ENCODE measurements at places on chromosomes 12 and 14. TPM values are rescaled to one million over a fixed set of nuclear protein-coding genes. Genes with fewer than 3 reads are reported as not detected.

- H3K36me3 ChIP-seq: no peaks in the 10 kb centered on the region
- no peaks in the 10 kb centered on the region for H3K27me3 ChIP-seq
- H3K4me1 ChIP-seq: peaks cover 13% of the 10 kb centered on the region
- DNase-seq: no peak
- H3K27ac ChIP-seq: peak overlapping the region; percentile 35
- no peak overlapping the region for H3K4me3 ChIP-seq
These were observed 31.7 kb upstream of the TUBA1C start for GRCh38 chr12:49232940-49233841.

KLRC1 gene
- total RNA-seq: not detected

DNA sequence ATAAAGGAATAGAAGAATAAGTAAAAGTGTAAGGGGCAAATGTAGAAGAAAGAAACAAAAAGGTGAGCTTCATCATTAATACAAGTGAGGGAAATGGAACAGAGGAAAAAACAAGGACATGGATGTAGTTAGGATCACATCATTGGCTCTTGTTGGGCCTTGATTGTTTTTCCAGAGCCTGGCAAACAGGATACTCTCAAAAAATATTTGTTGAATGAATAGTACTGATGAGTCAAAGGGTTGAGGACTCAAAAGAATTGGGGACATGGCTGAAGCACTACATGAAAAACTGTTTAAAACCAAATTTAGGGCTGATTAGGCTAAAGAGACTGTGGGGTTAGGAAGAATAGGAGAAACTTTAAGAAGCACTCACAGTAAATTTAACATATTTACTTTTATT, 11.4 kb upstream of the SRP54 start:
- no peaks in the 10 kb centered on the region for H3K4me1 ChIP-seq
- no peaks in the 10 kb centered on the region for H3K27me3 ChIP-seq
- no peak overlapping the region for H3K4me3 ChIP-seq

DNA sequence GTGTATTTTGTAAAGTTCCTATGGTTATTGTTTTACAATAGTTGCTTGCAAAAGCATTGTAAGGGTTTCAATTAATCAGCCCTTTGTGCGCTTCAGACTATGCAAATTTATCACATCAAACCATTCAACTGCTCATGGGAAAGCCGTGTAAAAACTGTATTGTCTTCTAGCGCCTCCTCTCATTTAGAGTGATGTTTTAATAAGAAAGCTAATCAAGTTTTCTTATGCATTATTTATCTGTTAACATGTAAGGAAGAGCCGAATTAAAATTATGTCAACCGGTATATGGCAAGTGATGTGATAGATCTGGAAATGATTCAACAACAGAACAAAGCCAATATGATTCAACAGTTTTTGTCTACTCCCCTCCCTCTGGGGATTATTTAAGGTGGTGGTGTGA, 92.5 kb upstream of the RFX4 start:
- H3K4me3 ChIP-seq: no peak overlapping the region
- no peaks in the 10 kb centered on the region for H3K36me3 ChIP-seq
- H3K27ac ChIP-seq: no peak overlapping the region

- no peak for DNase-seq
- H3K27me3 ChIP-seq: no peaks in the 10 kb centered on the region
- no peak overlapping the region for H3K27ac ChIP-seq
- H3K4me3 ChIP-seq: no peak overlapping the region
- H3K4me1 ChIP-seq: no peaks in the 10 kb centered on the region
These were observed 40.2 kb downstream of the LRRC74A start for GRCh38 chr14:76866456-76866855.

DNA sequence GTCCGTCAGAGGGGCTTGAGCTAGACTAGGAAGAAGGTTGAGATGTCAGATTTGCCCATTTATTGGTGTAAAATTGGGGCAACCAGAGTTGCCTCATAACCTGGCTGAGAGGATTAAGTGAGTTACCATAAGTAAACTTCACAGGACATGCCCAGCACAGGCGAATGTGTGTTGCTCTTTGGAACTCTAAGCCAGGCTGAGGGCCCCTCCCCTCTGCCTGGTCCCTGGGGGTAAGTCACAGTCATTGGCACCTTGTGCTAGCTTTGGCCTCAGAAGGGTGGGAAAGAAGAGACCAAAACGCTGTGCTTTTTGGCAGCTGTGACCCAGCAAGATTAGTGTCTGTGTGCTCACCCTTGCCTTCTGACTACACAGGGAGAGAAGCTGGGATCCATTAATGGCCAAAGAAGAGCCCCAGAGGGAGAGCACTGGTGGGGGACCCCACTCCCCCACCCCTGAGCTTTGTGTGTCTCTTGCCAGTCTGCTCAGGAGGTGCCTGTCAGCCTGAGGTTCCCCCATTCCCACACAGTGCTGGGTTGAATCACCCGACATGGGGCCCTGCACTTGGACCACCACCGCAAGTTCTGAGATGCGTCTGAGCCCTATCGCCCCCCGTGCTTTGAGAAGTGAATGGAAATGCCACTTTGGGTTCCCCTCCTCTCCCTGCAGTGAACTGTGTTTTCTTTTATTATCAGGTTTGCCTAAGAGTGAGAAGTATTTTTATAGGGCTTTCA, 74.1 kb downstream of the CACNA1C start:
- H3K36me3 ChIP-seq: no peaks in the 10 kb centered on the region
- DNase-seq: no peak
- H3K4me1 ChIP-seq: no peaks in the 10 kb centered on the region
- no peak overlapping the region for H3K4me3 ChIP-seq
- H3K27me3 ChIP-seq: no peaks in the 10 kb centered on the region

- H3K36me3 ChIP-seq: no peaks in the 10 kb centered on the region
- no peak overlapping the region for H3K4me3 ChIP-seq
- peaks cover 2% of the 10 kb centered on the region for H3K27me3 ChIP-seq
- no peak overlapping the region for H3K27ac ChIP-seq
- no peaks in the 10 kb centered on the region for H3K4me1 ChIP-seq
- DNase-seq: no peak
These were observed 8.5 kb upstream of the COX6A1 start for GRCh38 chr12:120429368-120429767.

DNA sequence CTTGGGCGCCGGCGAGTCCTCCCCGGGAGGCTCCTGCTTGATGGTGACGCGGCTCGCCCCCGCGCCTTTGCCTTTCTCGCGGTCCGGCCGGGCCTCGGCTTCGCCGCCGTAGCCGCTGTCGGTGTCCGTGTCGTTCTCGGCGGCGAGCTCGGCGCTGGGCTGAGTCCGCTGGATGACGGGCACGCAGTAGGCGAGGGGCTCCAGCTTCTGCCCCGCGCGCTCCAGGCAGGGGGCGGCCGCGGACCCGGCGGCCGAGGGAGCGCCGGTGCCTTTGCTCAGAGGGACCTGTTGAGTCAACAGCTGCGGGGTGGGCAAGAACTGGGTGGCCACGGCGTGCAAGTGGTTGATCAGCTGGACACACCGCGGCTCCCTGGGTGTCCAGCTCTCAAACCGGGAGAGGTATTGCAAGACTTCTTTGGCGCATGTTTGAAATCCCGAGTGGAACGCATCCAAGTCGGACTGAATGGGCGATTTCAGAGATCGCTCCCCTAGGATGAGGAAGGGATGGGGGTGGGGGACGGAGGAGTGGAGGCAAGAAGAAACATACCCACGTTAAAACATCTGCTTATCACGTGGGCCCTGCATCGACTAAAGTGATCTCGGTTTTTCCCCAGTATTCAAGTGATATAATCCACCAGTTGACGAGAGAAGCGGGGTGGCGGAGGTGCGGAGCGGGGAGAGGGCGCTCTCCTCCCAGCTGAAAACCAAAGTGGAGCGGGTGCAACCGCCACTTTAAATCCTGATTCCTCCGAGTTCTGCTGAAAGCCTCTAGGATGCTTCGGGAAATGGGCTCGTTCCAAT, 2.0 kb downstream of the BHLHE41 start:
- H3K4me3 ChIP-seq: peak overlapping the region; percentile 89
- no peaks in the 10 kb centered on the region for H3K27me3 ChIP-seq
- peaks cover 45% of the 10 kb centered on the region for H3K4me1 ChIP-seq
- peak; percentile 79 for DNase-seq
- H3K36me3 ChIP-seq: no peaks in the 10 kb centered on the region
- H3K27ac ChIP-seq: peak overlapping the region; percentile 95
